ENCODE measurements at places on chromosomes 11 and 22.

- no peak for DNase-seq
Observed at GRCh38 chr22:33723915-33724314, 196.4 kb downstream of the LARGE1 start.

GRCh38 chr11:110828086-110828485 is 115.8 kb upstream of the ARHGAP20 start:
- DNase-seq, result no peak

DNA sequence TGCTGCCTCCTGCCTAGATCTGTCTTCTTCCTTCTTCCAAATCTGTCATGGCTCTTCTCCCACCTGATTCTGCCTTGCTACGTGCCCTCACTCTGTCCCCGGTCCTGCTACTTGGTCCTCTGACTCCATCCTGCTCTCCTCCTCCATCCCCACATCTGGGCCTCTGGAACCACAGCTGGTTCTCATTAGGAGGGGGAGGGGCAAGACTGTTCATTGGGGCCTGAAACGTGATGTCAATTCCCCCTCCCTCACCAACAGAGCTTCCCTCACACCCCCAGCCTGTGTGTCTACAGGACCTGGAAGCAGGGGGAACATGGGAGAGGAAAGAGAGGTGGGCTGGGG is 9.1 kb downstream of the DCHS1 start:
- no peak for DNase-seq

- DNase-seq, result no peak
Observed at GRCh38 chr11:68373815-68374501, 61.6 kb downstream of the LRP5 start.

GRCh38 chr11:95058621-95059020 is 8.1 kb upstream of the SRSF8 start:
- DNase-seq, result no peak

DNA sequence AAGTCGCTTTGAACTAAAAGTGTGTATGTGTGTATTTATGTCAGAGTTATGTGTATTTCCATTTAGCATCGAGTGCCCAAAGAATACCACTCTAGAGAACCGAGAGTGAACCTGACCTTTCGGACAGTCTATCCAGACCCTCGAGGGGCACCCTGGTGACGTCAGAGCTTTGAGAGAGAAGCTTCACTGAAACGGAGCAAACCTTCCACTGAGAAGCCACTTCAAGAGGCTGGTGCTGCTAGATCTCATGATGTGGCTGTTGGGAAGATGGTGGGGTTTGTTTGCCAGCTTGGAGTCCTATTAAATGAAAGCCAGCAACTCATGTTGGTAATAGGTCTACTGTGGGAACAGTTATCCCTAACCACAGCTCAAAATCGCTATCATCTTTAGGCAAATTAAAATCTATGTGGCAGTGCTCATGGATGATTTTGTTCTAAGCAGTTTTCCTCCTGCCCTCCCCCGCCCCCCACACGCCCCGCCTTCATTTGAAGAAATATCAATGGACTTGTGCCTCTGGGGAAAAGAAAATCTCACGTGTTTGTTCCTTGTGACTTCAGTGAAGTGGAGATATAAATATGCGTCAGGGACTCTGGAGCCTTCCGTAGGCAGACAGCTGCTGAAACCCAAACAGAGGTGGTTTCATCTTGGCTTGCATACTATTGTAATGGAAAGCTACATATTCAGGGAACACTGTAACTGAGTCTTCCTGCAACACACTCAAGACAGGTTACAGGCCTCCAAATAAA is 22.4 kb upstream of the C11orf96 start:
- DNase-seq, result no peak

DNA sequence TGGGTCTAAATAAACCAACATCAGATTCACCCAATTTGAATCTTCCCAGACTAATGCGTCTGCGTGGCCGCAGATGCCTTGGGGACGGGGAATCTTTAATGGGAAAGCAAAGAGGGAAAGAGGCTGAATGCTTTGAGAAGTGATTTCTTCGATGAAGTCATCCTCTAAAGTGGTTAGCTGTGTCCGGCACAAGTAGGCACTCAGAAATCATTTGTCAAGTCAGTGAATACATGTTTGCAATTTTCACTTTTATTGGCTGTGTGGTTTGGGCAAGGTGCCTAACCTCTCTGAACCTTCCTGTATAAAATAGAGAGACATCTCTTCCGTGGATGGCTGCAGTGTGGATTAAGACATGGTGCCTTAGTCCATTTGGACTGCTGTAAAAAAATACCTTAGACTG is 19.7 kb upstream of the IFT27 start:
- DNase-seq, result no peak

- DNase-seq, result no peak
Observed at GRCh38 chr11:72704028-72704782, 30.0 kb upstream of the PDE2A start.

DNA sequence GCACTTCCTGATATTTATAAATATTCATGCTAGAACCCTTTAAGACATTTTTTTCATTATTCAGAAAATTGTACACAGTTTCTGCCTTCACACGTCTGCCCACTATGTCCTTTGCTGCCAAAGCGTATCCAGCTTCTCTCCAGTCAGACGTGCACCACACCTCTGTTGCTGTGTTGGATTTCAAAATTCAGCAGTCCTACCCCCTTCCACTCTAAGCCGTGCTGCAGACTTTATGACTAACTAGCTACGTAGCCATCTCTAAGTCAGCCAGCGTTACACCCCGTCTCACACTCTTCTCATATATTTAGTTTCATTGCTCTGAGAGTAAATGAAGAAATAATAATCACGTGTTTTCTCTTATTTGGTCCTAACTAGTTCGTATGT is 28.2 kb upstream of the OPCML start:
- DNase-seq, result no peak

GRCh38 chr22:46934746-46935491 is 172.5 kb downstream of the TBC1D22A start:
- DNase-seq, result no peak

DNA sequence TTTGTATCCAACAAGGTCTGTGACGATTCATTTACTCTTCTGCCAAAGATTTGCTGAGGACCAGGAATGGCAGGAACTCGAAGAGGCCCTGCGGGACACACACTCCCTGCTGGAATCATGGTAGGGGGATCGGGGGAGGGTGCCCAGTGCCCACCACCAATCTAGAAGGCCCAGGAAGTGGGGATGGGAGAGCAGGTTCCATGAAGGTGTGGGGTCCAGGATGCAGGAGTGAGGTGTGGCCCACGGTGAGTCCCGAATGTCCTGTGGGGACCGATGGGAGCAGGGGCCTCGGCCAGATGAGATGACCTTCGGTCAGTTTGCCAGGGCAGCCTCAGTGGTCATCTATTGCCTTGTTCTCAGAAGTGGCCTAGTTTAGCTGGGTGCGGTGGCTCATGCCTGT is 492.7 kb downstream of the BRD1 start:
- DNase-seq, result no peak

- no peak for DNase-seq
Observed at GRCh38 chr22:38153821-38154562, 27.6 kb downstream of the PLA2G6 start.

- DNase-seq, result no peak
Observed at GRCh38 chr11:127806501-127806900, 780.9 kb downstream of the ETS1 start.

GRCh38 chr11:6677018-6677417 is 6.1 kb downstream of the MRPL17 start:
- no peak for DNase-seq

GRCh38 chr11:134740590-134741261 is 328.7 kb upstream of the B3GAT1 start:
- DNase-seq, result no peak

GRCh38 chr11:134207538-134208239 is 16.1 kb downstream of the NCAPD3 start:
- DNase-seq, result no peak

DNA sequence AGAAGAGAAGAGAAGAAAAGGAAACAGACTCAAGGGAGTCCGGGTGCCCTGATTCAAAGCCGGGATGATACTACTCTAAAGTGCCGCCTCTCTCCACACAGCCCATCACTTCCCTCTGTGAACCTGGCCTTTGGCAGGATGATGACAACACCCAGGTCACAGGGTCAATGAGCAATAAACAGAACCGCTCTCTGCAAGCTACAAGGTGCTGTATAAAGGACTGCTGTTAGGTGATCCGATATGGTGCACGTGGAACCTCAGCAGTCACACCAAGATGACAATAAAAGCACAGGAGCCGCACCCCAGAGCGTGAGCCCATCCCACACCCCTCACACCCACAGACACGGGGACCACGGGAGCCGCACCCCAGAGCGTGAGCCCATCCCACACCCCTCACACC is 10.7 kb downstream of the TTLL1 start:
- no peak for DNase-seq

GRCh38 chr11:37459456-37459855 is 861.4 kb upstream of the RAG2 start:
- DNase-seq, result no peak

GRCh38 chr11:5564259-5565019 is 16.1 kb upstream of the OR52H1 start:
- no peak for DNase-seq

GRCh38 chr11:34546511-34547209 is 33.1 kb upstream of the ELF5 start:
- no peak for DNase-seq

GRCh38 chr11:72676861-72677341 is 2.7 kb upstream of the PDE2A start:
- DNase-seq, result peak; percentile 25

GRCh38 chr11:66115638-66116301 is 45.7 kb downstream of the PACS1 start:
- no peak for DNase-seq

- no peak for DNase-seq
Observed at GRCh38 chr22:22939588-22940368, 52.2 kb downstream of the IGLL5 start.

DNA sequence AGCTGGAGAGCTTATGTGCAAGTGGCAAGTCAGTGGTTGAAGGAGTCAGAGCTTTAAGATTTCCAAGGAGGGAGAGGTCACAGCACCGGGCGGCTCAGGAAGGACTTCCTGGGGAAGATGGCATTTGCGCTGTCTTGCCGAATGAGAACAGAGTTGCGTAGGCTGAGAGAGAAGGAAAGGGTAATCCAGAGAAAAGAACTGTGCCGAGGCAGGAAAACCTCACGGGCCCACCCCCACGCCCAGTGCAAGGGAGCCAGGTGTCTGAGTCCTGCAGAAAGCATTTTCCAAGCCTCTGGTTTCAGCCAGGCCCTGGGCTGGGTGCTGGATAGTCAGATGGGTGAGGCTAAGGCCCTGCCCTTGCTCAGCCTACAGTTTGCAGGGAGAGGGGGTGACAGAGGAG is 3.2 kb upstream of the AP1B1 start:
- no peak for DNase-seq

DNA sequence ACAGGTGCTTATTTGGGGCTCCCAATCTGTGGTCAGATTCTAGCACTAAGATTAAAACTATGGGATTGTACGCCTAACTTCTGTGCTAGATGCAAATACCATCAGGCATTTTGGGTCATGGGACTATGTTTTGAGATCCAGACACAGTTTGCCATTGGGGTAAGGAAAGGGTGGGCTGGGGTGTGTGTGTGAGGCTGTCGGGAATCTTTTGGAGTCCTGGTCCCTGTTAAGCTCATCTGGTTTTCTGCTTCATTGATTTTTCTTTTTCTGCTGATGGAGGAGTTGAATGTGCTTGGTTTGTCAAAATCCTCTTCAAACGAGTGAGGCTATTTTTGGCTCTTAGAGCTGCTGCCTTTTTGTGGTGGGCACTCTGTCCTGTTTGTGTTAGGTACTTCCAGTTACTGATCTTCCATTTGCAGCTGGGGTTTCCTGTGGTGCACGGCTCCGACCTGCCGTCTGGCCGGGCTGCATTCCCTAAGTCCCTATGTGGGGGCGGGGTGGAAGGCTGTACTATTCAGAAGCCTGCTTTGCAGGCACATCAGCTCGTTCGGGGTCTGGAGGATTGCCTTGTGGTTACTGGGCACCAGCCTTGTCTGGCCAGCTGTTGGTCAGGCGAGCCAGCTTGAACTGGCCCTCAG is 2.9 kb downstream of the BCR start:
- DNase-seq, result peak; percentile 60

DNA sequence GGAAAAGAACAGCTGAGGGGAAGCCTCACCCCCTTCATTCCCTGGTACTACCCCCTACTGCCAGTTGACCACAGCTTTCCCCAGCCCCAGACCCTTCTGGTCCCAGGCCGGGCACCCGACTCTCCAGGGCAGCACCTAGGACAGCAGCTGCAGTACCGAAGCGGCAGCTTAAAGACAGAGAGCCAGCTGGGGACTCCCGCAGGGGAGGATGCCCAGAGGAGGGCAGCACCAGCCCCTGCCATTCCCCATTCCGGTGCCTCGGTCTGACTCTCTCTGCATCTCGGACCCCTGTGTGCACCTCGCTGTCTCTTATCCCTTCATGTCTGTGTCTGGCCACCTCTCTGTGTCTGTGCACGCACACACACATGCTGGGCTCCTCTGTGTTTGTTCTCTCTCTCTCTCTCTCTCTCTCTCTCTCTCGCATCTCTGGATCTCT is 9.4 kb downstream of the IGSF9B start:
- DNase-seq, result no peak

GRCh38 chr11:13687271-13687670 is 18.8 kb downstream of the FAR1 start:
- no peak for DNase-seq

- peak; percentile 98 for DNase-seq
Observed at GRCh38 chr11:6234387-6235107, at the start of gene FHIP1B. TSS of gene FHIP1B (minus strand) at chr11:6234636. CDS start at chr11:6224516, 10,120 bp downstream.

DNA sequence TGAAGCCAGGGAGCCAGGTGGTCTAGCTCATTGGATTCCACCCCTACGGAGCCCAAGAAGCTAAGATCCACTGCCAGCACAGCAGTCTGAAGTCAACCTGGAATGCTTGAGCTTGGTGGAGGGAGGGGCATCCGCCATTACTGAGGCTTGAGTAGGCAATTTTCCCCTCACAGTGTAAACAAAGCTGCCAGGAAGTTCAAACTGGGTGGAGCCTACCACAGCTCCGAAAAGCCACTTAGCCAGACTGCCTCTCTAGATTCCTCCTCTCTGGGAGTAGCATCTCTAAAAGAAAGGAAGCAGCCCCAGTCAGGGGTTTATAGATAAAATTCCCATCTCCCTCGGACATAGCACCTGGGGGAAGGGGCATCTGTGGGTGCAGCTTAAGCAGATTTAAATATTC is 620.3 kb downstream of the NELL1 start:
- no peak for DNase-seq

GRCh38 chr11:115334932-115335788 is 169.1 kb downstream of the CADM1 start:
- no peak for DNase-seq

DNA sequence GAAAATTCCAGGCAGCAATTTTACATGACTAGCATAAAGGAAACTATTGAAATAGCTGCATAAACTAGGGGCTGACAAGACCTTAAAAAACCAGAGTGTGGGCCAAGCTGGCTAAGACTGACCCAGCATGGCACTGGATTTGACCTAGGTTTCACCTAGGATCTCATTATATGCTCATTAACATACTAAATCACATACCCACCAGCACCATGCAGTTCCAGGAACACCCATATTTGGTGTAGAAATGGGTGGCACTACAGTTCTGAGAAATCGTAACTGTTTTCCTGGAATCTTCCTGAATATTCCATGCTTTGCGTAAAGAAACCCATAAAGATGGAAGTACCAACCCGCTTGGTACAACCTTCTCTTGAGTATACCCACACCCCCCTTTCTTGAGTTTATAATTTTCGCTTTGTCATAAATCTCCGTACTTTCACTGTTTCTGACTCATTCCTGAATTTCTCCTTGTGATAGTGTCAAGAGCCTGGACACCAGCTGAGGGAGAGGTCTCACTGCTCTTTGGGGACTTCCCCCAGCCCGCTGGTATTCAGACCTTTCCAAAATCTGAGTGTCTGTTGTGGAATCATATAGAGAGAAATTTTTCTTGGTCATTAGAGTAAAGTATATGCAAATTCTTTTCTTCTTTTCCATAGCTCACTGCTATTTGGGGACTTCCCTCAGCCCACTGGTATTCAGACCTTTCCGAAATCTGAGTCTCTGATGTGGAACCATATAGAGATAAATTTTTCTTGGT is 55.1 kb downstream of the MTMR3 start:
- no peak for DNase-seq

Data from CMK (cell line).